ENCODE measurements at places on chromosomes 2 and 18. TPM values are rescaled to one million over a fixed set of nuclear protein-coding genes. Genes with fewer than 3 reads are reported as not detected.

DNA sequence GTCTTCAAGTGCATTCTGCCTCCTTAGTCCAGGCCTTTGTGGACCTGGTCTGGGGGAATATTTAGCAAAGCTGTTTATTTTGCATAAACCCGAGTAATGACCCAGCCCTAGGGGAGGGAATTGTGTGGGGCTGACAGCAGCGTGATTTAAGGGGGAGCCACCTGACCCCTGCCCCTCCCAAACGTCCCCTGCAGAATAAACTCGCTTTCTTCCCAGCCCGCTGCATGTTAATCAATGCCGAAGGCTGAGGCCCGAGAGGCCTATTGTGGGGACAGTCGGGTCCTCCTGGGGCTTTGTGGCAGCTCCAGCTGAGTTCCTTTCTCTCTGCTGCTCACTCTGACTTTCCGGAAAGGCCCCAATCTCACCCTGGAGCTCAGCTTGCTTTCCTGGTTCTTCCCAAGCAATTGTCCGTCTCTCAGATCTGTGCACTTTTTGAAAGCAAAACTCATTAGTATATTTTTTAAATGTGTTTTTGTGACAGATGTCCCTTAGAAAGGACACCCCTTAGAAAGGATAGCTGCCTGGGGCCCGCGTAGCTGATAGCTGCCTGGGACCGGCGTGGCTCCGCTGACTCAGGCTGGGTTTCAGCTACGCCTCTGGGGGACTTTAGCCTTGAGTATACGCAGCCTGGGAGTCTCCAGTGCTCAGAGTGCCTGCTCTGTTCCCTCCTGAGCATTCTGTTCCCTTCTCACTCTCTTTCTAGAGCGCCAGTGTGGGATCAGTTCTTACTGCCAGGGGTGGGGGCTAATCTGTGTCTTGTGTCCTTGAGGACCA is 158.3 kb downstream of the GLI2 start:
- no peak for DNase-seq

DNA sequence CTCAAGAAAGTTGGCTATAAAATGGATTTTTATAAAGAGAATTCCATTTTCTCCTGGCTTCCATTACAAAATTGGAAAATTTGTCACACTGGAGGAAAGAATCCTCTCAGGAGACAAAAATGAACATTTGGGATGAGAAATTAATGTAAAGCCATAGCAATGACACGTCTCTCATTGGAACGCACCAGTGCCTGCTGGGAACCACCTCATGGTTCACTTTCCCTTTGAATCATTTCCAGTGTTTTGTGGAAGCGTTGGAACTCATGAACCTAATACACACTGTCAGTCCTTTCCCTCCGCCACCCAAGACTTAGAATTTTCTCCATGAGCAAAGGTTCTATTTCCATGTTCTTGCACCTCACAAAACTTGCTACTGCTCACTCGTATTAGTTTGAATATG is 21.0 kb upstream of the NRP2 start:
- no peak for DNase-seq

DNA sequence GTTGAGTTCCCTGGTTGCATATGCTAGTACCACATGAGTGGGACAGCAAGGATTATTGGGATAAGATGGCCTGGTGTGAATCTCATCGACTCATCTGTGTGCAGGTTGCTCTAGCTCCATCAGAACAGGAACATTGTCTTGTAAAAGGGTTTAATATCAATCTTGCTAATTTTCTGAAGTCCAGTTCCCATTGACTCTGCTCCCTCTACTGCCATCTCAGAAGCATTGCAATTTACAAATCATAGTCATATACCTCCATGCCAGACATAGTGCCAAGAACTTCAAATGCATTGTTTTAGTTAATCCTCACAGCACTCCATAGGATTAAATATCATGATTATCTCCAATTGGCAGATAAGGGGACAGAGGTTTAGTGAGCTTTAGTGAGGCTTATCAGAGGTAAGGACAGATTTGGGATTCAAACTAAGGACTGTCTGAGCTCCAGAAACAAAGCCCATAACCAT is 4.8 kb upstream of the STAT4 start:
- DNase-seq = peak; percentile 51

DNA sequence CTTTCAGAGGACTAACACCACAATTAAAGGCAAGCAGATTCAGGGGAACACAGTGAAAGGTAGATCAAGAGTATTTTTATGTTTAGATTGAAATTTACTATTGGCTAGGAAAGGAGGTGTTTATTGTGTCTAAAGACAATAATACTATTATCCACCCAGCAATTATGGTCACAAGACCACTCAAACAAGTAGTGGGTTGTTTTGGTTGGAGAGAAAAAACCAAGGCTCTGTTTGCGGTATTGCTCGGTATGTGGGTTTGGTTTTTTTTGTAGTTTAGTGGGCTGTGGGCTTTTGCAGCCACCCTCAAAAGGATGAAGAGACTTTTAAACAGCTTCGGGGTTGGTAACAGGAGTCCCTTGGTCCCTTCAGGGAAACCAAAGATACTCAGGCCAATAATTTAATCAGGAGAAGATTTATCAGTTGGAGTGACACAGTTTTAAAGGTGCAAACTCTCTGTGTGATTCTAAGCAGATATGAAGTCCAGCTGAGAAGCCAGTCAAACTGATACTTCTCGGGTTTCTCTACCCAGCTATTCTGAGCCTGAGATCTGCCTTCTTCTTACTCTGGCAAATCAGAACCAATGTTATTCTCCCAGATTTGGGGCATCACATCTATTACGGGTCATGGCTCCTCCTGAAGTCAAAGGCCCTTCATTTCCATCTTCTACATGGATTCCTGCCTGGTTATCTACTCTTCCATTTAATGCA is 55.3 kb downstream of the DCC start:
- DNase-seq = no peak

DNA sequence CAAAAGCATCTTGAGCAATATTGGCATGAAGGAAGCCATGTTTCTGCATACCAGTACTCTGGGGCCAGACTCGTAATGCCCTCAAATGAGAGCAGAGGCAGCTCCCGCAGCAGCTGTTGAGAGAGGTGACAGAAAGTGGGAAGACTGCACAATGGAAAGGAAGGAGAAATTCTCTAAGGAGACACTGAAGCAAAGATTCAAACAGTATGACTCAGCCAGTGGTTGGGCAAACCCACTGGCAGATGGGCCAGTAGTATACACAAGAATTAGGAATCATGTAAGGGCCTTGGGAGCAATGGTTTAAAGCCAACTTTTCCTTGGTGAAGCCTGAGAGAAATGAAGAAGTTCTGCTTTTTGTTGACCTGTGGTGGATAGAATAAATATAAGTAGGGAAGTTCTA is 2092.7 kb upstream of the PIK3C3 start:
- no peak for DNase-seq

DNA sequence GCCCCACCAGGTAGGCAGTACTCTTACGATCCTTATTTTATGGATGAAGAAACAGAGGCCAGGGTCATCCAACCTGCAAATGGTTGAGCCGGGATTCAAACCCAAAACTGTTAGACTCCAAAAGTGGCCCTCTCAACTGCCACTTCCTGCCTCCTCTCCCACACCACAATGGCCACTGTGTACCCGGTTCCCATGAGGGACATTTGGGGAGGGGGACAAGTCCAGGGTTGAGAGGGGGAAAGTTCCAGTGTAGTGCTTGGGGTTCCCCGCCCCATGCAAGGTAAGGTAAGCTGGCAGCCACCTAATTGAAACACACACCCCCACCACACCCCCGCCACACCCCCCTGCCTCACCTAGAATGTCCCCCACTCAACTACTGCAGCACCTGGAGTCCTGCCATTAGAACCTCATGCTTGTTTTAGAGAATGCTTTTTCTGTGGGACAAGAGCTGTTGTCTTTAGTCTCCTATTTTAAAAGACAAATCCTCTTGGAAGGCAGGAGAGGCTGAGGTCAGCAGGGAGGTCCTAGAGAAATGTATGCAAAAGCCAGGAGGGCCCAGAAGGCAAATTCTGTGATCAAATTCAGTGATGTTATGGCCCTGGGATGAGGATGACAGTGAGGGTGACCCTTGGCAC is 145.2 kb downstream of the ZFP36L2 start:
- DNase-seq = no peak

DNA sequence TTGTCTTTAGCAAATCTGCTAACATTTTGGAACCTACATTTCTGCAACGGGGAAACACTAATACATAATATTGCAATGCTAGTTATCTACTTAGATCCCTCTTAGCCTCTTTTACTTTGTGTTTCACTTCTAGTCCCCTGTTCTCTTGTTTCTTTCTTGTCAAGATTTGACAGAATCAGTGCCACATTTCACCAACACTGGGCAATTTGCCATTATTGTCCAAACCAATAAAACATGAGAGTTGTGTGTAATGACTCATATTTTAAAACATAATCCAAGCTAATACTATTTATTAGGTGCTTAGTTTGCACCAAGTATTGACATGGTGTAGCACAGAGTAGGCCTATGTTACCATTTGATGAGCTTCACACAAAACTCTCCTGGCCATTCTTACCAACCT is 33.7 kb upstream of the ACVR1C start:
- no peak for DNase-seq

DNA sequence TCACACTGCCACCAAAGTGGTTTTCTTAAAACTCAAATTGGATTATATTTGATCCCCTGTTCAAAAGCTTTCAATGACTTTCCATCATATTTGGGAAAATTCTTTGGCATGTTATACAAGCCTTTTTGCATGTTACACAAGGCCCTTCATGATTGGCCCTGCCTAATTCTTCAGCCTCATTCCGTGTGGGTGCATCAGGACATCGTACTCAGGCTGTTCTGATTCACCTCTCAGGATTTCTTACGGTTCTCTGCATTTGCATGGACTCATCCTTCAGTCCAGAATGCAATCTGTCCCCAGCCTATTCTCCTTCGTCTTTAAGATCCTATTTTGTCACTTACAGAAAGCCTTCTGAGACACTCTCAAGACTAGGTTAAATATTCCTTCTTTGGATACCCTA is 107.8 kb downstream of the LYPD1 start:
- no peak for DNase-seq

DNA sequence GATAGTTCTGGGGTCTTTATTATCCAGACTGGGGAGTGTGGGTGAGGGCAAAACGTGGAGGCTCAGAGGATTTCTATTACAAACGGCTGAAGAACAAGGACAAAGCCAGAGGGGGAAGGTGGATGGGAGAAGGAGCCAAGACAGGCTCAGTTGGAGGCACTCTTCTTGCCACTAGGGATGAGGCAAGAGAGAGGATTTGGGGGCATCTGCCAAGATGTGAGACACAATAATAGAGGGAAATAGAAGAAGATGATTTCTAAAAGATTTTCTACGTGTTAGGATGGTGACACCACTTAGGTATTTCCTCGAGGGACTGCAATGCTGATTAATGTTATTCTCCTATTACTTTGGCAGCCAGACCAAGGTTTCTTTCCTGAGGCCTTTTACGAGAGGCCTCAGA is 71.8 kb downstream of the APOB start:
- DNase-seq = no peak

GRCh38 chr18:58761241-58761969 is 90.1 kb downstream of the MALT1 start:
- DNase-seq = peak; percentile 42

DNA sequence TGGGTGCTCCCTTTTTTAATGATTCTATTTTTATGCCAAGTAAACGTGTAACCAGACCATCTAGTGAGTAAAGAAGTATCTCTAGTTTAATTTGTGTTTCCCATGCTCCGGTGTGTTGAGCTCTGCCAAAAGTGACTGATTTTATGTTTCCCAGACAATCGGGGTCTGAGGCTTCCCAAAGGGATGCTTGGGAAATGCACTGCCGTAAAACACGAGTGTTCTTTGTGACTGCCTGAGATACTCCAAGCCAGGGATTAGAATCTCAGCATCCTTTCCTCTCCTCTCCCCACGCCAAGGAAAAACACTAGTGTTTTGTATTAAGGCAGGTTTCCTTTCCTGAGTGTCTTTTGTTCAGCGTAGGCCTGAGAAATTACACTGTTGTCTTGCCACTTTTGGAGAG is 180.5 kb upstream of the NRP2 start:
- no peak for DNase-seq

DNA sequence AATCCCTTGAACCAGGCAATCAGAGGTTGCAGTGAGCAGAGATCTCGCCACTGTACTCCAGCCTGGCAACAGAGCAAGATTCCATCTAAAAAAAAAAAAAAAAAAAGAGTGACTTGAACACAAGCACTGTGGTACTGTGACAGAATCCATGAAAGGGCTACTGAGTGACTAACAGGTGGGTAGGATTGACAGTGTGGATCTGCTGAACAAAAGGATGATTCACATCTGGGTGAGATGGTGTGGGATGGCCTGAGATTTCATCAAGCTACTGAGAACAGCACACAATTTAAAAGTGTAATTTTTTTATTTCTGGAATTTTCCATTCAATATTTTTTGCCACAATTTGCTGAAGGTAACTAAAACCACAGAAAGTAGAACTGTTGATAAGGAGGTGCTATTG is 13.3 kb upstream of the SP3 start:
- DNase-seq = no peak

DNA sequence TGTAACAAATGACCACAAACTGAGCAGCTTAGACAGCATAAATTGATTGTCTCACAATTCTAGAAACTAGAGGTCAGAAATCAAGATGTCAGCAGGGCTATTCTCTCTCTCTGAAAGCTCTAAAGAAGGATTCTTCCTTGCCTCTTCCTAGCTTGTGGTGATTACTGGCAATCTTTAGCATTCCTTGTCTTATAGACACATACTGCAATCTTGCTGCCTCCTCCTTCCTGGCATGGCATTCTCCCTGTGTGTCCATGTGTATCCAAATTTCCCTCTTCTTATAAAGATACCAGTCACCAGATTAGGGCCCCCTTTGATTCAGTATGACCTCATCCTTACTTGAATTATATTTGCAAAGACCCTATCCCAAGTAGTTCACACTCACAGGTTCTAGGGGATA is 2.3 kb downstream of the ASB3 start:
- DNase-seq = no peak

- no peak for DNase-seq
Observed at GRCh38 chr2:121019071-121019470, 265.9 kb downstream of the TFCP2L1 start.

EGR4 gene
- polyA plus RNA-seq = 2.6 TPM

SOWAHC gene
- polyA plus RNA-seq = 0.40 TPM

ADCYAP1 gene
- polyA plus RNA-seq = not detected

ADD2 gene
- polyA plus RNA-seq = 15.9 TPM

CCDC150 gene
- polyA plus RNA-seq = 0.70 TPM

CCDC85A gene
- 0.15 TPM for polyA plus RNA-seq

EPAS1 gene
- 0.06 TPM for polyA plus RNA-seq

SPC25 gene
- polyA plus RNA-seq = 0.16 TPM

HNRNPLL gene
- polyA plus RNA-seq = 3.8 TPM

All from B cell (primary cell).